ENCODE measurements at places on chromosomes 5 and 9. TPM values are rescaled to one million over a fixed set of nuclear protein-coding genes. Genes with fewer than 3 reads are reported as not detected.

POLR3G gene
- 8.8 TPM for total RNA-seq

KIF4B gene
- not detected for total RNA-seq

GRCh38 chr5:137629646-137630045, 106.2 kb downstream of the KLHL3 start:
- peak; percentile 71 for DNase-seq

- DNase-seq = no peak
Observed at GRCh38 chr5:159123700-159124099, 24.0 kb upstream of the EBF1 start.

DNA sequence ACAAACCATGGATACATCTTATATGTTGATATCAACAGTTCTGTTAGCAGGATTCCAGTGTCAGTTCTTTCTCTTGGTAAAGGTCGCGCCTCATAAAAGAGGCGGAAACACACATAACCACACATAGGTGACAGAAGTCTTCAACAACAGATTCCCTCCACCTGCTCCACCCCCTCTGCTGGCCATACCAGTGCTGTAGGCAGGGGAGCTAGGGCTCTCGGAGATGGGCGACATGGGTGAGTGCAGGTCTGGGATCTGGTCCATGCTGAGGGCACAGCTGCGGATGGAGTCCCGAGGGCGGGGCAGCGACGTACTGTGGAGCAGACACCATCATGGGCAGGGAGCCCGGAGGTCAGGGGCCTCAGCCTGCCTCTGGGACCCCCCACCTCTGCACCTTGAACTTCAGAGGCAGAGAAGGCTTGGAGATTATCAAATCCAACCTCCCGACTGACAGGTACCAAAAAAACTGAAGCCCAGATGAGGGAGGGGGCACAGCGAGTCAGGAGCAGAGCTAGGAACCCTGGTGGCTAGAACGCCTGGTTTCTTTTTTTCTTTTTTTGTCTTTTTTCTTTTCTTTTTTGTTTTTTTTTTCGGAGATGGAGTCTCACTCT, 12.0 kb upstream of the TOR2A start:
- no peak for DNase-seq

- DNase-seq = no peak
Observed at GRCh38 chr5:131272724-131273123, 8.9 kb downstream of the CDC42SE2 start.

All from GM23248 (cell line).